Activated CD8-positive, alpha-beta memory T cell treated with anti-CD3 and anti-CD28 coated beads, Interleukin-2, amount 10 ng/mL, durations not matched to agents 7 days and 5 days (primary cell): ENCODE measurements at places on chromosomes 4 and X.

GRCh38 chrX:149274516-149275105, 230.5 kb downstream of the IDS start:
- DNase-seq = no peak

- no peak for DNase-seq
Observed at GRCh38 chrX:44913656-44914531, 40.9 kb downstream of the KDM6A start.

GRCh38 chr4:47485047-47485692, at the start of gene ATP10D:
Gene ATP10D (plus strand): TSS chr4:47485275. CDS start chr4:47512541, 27,266 bp downstream.
- DNase-seq = peak; percentile 90

DNA sequence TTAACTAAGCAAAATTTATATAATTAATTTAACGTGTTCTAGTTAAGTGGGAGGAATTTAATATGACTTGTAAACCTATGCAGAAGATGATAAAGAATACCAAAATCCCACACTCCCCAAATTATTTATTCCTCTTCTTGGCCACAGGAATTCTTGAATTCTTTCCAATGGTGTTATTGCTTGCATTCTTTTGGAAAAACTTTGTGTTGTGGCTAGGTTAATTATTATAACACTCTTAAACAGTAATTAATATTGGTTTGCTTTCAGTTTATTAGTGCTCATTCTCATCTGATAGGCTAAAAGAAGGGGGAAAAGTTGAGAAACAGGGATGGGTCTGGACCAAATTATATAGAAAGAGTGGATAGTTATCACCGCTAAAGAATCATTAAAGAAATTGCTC, 141.5 kb upstream of the PABPC4L start:
- no peak for DNase-seq

DNA sequence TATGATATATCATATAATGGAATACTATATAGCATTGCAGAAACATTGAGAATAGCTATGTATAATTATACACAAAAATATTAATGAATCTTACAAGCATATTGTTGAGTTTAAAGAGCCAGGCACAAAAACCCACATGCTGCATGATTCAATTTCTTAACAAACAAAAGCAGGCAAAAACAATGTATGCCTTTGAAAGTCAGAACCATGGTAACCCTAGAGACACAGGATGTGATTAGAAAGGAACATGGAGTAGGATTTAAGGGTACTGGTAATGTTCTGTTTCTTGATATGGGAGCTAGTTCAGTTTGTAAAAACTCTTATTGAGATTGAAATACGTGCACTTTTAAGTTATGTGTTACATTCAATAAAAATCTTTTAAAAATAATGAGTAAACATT, 21.5 kb downstream of the CXCL8 start:
- DNase-seq = no peak

- DNase-seq = no peak
Observed at GRCh38 chrX:129781680-129782495, 2.1 kb downstream of the SASH3 start.

- DNase-seq = no peak
Observed at GRCh38 chr4:54844911-54845310, 187.2 kb downstream of the KIT start.

- no peak for DNase-seq
Observed at GRCh38 chrX:17183566-17183965, 191.4 kb upstream of the NHS start.

DNA sequence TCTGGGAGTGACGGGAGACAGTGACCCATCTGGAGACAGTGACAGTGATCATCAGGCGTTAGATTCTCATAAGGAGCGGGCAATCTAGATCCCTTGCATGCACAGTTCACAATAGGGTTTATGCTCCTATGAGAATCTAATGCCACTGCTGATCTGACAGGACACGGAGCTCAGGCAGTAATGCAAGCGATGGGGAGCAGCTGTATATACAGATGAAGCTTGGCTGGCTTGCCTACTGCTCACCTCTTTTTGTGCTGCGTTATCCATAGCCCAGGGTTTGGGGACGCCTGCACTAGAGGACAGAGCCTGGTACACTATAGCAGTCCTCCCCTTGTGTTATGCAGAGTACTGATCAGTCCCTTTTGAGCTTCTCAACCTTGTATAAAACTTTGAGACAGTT, 23.5 kb downstream of the NFKB1 start:
- no peak for DNase-seq

- no peak for DNase-seq
Observed at GRCh38 chrX:153468008-153468580, 2.3 kb downstream of the HAUS7 start.

GRCh38 chrX:113868177-113868576, 715.7 kb upstream of the HTR2C start:
- DNase-seq = no peak

- peak; percentile 46 for DNase-seq
Observed at GRCh38 chrX:45515262-45516215, 314.9 kb upstream of the DIPK2B start.

DNA sequence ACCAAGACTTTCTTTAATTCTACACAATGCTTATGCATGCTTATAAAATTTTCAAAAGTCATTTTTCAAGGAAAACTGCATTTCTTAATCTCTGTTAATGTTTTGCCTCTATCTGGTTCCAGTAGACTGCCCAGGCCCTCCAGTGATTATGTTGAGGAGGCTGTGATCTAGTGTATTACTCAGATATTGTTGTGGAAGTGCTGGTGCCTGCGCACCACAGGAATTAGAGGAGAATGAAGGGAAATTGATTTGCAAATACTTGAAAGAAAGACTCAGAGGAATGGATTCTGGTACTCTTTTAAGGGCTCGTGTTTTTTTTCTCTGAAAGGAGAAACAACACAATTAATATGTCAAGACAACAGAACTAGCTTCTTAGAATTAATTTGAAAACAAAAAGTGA, 1015.1 kb downstream of the RPA4 start:
- DNase-seq = no peak

DNA sequence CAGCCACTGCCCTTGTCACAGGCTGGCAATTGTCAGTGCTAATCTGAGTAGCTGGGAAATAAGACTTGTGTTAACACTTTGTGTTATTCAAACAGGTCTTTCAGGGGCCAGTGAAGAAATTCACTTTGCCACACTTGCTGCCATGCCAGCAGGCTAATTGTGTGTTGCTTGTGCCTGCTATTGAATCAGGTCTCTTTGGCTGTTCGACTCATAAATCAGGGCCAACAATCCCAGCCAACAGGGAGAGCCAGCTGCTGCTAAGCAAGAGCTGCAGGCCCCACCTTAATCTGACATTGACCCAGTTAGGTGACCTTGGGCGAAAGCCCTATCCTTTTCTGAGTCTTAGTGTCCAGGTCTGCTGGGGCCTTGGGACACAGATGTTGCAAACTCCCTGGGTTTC, 28.1 kb upstream of the MAMLD1 start:
- no peak for DNase-seq

DNA sequence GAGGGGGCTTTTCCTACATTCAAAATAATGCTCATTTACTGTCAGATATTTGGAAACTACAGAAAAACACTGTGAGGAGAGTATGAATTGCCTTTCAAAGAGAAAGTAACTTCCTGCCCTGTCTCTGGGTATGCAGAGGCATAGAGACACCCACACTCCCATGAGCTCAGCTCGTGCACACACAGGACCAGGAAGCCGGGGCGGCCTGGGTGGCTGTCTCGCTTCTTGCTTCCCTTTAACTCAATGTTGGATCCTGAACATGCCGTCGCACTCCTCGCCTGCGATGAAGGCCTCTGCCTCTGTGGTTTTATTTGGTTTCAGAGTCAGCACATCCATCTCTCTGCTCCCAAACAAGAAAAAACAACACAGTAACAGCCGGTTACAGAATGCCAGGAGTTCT, 40.1 kb upstream of the GPR78 start:
- no peak for DNase-seq

DNA sequence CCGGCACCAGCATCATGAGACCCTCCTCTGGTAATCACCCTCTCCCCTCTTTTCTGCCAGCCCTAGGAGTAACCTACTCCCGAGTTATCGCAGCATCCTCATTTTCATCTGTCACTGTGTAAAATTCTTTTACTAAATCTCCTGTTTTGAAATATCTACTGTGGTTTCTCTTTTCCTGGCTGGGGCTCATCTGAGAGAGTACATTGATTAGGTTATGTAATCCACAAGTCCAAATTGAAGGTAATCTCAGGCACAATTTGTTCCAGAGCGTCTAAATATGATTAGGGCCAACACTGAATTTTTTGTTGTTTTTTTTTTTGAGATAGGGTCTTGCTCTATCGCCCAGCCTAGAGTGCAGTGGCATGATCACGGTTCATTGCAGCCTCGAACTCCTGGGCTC, 142.4 kb downstream of the SMIM20 start:
- no peak for DNase-seq

DNA sequence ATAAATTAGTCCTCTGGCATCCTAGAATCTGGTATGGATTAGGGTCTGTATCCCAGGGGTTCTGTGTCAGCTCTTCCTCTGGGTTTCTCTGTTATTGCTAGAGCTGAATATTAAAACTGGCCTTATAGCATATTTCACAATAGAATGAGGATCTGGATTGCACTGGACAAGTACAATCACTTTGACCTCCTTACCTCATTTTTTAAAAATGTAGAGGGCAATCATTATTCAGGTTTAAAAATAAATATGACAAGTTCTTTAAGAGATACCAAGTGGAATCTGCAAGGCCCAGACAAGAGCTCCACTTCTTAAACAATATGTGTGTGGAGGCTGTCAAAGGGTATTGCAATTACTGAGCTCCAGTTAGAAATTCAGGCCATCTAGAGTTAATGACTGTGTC, 1.4 kb downstream of the PALLD start:
- no peak for DNase-seq

DNA sequence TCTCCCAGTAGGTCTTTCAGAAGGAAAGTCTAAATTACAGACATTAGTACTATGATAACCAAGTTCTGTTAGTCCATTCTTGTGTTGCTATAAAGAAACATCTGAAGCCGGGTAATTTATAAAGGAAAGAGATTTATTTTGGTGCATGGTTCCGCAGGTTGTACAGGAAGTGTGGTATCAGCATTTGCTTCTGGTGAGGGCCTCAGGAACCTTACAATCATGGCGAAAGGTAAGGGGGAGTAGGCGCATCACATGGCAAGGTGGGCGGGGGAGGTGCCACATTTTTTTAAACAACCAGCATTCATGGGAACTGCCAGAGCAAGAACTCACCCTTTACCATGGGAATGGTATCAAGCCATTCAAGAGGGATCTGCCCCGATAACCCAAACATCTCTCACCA, 26.2 kb upstream of the USP46 start:
- no peak for DNase-seq

- no peak for DNase-seq
Observed at GRCh38 chrX:9503261-9503660, 38.4 kb downstream of the TBL1X start.

DNA sequence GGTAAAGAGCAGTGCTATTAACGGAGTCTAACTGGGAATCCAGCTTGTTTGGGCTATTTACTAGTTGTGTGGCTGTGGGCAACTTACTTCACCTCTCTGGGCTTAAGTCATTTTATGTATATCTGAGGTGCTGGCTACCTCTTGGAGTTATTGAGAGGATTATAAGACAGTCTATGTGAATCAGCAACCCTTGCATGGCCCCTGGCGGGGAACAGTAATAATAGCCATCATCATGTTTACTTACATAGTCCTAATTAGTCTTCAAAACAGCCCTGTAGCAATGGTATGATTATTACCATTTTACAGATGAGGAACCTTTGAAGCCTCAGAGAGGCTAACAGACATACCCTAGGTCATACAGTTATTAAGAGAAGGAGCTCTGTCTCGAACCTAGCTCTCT, 1.5 kb downstream of the HPRT1 start:
- no peak for DNase-seq

DNA sequence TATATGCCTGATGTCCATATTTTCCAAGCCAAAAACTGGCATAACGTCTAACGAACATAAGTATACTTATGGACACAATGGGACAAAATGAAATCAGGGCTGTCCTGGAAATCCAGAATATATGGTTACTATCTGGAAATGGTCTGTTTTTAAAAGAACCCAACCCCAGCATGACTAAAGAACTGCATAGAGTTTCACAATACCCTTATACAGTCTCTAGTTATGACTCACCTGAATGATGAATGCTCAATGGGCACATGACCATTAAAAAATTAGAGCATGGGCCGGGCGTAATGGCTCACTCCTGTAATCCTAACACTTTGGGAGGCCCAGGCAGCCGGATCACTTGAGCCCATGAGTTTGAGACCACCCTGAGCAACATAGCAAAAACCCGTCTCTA, 31.8 kb downstream of the AMMECR1 start:
- DNase-seq = no peak

- no peak for DNase-seq
Observed at GRCh38 chr4:54930226-54930625, 195.2 kb downstream of the KDR start.

GRCh38 chr4:154622598-154622997, 10.1 kb upstream of the FGG start:
- DNase-seq = no peak

- peak; percentile 89 for DNase-seq
Observed at GRCh38 chrX:104165894-104166734, at the start of gene FAM199X. Gene FAM199X (plus strand): TSS chrX:104166453. CDS start chrX:104166786, 333 bp downstream.

DNA sequence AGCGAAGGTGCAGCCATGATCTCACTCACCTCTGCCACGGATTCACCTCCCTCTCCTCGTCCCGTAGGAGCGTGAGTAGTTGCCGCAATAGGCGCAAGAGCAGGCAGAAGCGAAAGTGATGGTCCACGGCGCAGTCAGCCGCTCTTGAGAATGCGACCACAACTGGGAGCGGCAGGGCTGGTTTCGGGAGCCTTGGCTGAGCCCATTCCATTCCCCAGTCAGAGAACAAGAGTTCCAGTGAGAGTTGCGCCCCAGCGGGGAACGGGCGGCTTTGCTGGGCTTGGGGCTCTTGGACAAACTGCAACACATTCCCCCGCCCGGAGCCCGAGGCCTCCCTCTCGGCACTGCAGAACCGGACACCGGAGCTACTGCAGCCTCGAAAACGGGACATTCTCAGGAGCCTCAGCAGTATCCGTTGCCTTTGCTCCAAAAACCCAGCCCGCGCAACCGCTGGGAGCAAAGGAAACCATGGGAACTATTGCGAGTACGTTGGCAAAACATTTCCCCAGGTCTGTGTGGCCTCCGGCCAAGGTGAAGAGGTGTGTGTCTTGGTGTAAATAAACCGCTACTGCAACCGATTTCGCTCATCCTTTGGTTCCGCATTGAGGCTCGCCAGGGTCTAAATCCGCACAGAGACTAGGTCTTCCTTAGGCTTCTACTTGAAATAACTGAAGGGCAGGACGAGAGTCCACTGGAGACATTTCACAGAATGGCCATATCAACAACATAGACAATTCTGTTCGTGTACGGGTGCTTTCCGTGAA, 5.7 kb upstream of the ZBTB33 start:
- peak; percentile 68 for DNase-seq

- no peak for DNase-seq
Observed at GRCh38 chr4:131309628-131310027, 1839.5 kb upstream of the PCDH10 start.

GRCh38 chr4:48766131-48766792, 13.8 kb downstream of the FRYL start:
- no peak for DNase-seq

GRCh38 chr4:112023402-112023950, 121.8 kb upstream of the FAM241A start:
- DNase-seq = no peak

GRCh38 chrX:22090181-22090580, 58.1 kb downstream of the PHEX start:
- DNase-seq = no peak

- no peak for DNase-seq
Observed at GRCh38 chrX:19956923-19957322, 33.9 kb downstream of the BCLAF3 start.
